ENCODE measurements at places on chromosomes 7 and 10.

- no peak for DNase-seq
Observed at GRCh38 chr7:129359638-129360037, 74.6 kb upstream of the STRIP2 start.

DNA sequence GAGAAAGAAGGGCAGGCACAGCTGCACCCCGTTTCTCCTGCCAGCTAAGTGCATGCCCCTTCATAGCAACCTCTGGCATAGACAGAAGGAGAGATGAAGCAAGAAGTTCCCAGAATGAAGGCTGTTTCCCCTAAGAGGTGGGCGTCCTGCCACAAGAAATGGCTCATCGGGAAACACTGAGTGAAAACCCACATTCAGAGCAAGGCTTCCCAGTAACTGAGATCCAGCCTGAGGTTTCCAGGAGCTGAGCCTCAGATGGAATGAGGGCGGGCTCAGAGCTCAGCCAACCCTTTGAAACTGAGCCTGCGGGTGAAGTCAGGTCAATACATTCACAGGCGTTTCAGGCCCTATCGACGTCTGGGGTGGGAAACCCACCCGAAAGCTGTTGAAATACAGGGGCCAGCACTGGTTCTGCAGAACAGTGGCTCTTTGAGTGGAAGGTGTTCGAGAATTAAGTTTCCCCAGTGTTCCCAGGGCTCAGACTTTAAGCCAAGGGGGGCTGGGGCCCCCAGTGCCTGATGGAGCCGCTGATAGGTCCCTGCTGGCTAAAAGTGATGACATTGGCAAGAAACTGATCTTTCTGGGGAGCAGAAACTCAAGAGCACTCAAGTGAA, 510.2 kb downstream of the RPS24 start:
- DNase-seq = peak; percentile 5

GRCh38 chr7:118684796-118685195, 460.3 kb downstream of the ANKRD7 start:
- DNase-seq = no peak

GRCh38 chr7:117808341-117808757, 64.9 kb downstream of the CTTNBP2 start:
- DNase-seq = no peak

DNA sequence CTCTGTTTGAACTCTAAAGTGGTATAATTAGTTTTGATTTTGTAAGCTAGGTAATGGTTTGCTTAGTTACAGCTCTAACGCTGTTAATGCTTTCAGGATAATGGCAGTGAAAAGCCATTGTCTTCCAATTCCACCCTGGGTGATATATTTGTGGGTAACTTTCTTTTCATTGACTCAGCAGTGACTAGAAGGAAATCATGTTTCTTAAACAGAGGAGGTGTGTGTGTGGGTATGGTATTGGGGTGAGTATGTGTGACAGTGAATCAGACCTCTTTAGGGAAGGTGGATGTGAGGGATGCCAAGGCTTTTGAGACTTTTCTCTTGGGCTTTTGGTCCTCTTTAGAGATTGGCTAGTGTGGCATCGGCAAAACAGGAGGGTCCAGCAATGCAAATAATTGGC, 13.6 kb downstream of the ENTPD7 start:
- no peak for DNase-seq

DNA sequence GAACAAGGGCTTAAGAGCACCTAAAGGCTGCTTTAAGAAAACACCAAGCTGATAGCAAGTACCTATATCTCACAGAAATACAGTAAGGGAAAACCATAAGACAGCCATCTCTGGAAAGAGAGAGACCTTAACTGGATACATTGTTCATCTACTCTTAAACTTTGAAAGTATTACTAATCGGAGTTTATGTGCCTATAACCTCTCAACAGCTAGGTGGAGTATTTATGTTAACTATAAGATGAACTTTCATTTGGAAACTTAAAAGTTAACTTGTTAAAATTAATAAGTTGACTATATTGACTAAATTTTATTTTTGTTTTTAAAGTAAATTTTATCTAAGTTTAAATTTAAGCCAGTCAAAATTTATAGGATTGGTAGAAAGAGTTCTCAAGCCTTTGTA, 90.6 kb downstream of the USP6NL start:
- no peak for DNase-seq

- no peak for DNase-seq
Observed at GRCh38 chr10:132546567-132547420, 9.2 kb downstream of the INPP5A start.

Measured in activated CD4-positive, alpha-beta T cell treated with anti-CD3 and anti-CD28 coated beads, Interleukin-2, amount 50 U/mL, for 48 hours (primary cell).